ENCODE measurements at places on chromosomes 5 and 9. TPM values are rescaled to one million over a fixed set of nuclear protein-coding genes. Genes with fewer than 3 reads are reported as not detected.

DNA sequence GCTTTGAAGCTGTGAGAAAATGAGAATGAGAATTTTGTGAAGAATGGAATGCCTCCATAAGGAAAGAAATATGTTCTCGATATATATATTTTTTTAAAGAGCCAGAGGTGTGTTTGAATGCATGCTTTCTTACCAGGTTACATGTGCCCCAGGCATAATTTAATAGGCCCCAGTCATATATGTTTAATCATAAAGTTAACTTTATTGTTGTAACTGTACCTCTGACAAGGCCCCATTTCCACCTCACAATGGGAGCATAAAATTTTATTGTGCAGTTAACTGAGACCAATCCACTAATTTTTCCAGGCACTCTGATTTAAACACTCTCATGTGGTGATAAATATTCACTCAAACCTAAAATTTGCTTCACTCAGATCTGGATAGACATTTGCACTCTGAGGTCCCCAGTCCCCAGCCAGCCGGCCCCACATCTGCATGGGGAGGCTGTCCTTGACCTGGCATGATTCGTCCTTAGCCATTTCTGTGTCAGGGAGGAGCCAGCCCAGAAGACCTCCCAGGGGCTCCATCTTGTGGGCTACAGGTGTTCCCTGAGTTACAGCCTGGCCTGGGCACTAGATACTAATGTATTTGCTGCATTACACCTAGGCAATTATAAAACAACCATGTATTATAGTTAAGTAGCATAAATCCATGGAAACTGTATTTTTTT is 245.8 kb downstream of the MTRR start:
- DNase-seq = no peak

GRCh38 chr5:7678030-7678429 is 172.9 kb downstream of the CFAP90 start:
- no peak for DNase-seq

TXNDC8 gene
- total RNA-seq = not detected

C9 gene
- total RNA-seq = not detected

DNA sequence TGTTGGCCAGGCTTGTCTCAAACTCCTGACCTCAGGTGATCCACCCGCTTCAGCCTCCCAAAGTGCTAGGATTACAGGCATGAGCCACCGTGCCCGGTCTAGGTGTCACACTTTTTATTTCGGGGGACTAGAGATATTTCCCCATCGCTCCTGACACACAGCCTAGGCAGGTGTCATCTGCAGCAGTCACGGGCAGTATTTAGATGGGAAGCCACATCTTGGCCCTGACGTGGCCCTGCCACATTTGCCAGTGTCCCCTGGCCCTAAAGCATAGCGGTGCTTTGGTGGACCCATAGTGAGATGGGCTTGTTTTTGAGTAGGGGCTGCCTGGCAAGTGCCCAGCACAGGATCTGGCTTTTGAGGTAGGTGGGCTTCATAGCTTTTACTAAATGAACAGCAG is 45.0 kb upstream of the LRRTM2 start:
- no peak for DNase-seq

LECT2 gene
- total RNA-seq = not detected

SUSD3 gene
- 25.0 TPM for total RNA-seq

- no peak for DNase-seq
These were observed at the start of the genes EIF4E1B and SNCB for GRCh38 chr5:176629853-176630680. TSS of gene EIF4E1B (plus strand) at chr5:176630675. CDS start at chr5:176642788, 12,113 bp downstream. TSS of gene SNCB (minus strand) at chr5:176630534. CDS start at chr5:176629654, 880 bp downstream.

ACSL6 gene
- 0.49 TPM for total RNA-seq

FGD3 gene
- total RNA-seq = 19.9 TPM

LPAR1 gene
- 83.0 TPM for total RNA-seq

RMI1 gene
- 2.9 TPM for total RNA-seq

EFNA5 gene
- 11.8 TPM for total RNA-seq

DNA sequence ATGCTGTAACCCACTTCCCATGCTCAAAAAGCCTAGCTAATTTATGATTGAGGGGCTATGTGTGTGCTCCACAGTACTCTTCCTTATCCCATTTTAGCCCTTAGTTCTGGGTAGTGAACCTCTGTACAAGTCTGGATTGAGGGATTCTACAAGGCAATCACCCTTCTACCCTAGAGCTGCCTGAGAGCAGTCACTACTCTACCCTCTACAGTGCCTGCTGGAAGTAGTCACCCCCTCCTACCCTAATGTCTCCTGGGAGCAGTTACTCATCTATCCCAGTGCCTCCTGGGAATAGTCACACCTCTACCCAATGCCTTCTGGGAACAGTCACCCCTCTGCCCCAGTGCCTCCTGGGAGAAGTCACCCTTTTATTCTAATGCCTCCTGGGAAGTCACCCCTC is 150.6 kb downstream of the ATP10B start:
- DNase-seq = no peak

- DNase-seq = no peak
These were observed 123.2 kb downstream of the FGF18 start for GRCh38 chr5:171542525-171543140.

SPINK1 gene
- total RNA-seq = not detected

DNA sequence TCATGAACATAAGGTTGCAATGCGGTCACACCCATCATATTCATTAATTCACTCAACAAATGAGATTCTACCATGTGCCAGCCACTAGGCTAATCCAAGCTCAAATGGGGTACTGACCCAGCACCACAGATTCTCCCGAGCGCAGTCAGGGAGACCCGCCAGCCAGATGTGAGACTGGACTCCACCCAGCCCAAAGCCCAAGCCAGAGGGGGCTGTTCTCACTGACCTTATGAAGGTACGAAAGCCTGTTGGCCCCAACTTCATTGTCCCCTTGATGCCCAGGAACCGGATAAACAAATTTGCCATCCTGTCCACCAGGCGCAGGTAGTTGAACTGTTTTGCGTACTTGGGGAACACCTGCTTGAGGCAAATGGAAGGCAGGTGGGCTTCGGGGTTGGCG is 218.8 kb downstream of the DAB2IP start:
- peak; percentile 55 for DNase-seq

DNA sequence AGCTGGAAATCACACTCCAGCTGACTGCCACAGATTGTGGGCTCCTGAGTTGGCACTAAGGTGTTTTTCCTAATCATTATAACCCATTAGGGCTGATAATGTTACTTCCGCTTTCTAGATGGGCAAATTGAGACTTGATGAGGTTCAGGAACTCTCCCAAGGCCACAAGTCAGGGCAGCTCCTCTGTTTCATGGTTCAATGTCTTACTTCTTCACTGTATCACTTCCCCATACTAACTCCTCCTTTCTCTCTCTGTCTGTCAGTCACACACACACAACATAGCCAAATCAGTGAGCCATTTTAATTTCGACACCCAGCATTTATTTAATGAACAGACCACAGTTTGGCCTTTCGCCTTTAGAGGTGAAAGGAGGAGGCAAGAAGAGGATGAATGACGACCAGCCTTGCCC is 17.8 kb upstream of the TRAF1 start:
- no peak for DNase-seq

DNA sequence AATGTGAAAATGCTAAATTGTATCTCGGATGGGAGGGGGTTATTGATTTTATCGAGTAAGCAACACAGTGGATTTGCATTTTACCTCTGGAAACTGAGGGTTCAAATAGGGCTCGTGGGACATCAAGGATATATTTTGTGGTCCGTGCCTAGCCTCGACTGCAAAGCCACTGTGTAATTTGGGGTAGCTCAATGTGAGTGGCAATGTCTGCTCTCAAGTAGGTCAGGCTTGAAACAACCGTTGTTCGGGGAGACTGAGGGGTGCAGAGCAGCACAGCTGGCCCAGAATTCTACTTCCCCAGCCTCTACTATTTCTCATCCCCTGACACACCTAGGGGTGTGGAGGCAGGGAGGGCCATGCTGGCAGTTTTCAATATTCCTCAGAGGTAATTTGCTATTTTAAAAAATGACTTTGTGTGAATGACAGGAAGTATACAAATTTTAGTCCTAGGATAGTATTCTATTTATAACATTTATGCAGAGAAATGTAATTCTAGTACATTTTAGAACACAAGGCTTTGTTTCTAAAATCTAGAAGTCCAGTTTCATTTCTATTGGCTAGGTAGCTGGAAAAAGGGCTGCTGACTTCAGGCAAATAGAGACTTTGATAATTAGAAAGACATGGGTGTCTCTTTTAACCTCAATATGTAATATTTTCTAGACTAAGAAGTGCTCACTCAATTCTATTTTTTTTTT is 1.4 kb upstream of the DAB2 start:
- no peak for DNase-seq

CORO2A gene
- 17.4 TPM for total RNA-seq

PDE4D gene
- 86.9 TPM for total RNA-seq

- no peak for DNase-seq
These were observed 2.3 kb downstream of the CNOT8 start for GRCh38 chr5:154860765-154861164.

- no peak for DNase-seq
These were observed 6.6 kb downstream of the C5orf52 start for GRCh38 chr5:157677931-157678330.

ARID3C gene
- not detected for total RNA-seq

GRCh38 chr5:102731693-102732092 is 23.4 kb upstream of the PAM start:
- DNase-seq = no peak

C8G gene
- total RNA-seq = not detected

DNA sequence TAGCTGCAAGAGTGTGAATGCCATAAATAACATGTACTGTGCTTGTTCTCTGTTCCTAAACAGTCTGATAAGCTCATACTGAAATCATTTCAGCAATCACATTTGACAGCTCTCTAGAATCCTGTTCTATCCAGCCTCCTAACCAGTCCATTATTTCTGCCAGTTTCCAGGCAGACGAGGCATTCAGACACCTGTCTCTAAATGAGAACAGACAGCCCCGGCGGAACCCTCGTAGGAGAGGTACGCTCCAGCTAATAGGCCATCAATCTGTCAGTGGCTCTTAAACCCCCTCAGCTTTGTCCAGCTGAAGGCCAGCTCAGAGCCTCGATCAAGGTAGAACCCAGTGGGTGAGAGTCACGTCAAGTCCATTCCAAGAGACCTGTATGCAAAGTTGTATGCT is 272.3 kb downstream of the GLIS3 start:
- DNase-seq = no peak

GRCh38 chr5:50476549-50476948 is 35.5 kb upstream of the EMB start:
- DNase-seq = no peak

DNA sequence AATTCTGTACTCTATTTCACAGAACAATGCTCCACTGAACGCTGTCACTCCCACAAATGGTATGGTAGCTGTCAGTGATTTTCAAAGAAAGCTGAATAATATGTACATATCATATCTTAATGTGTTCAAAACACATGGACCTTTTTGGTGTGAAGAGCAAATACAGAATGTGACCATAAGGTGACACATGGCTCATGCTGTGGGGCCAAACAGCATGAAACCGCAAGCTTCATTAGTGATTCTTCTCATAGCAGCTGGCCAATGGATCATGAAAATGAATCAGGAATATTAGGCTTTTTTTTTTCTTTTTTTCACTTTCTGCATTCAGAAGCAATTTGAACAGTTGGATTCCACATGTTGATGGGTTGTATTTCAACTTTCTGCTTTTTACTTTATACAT is 54.9 kb upstream of the CDH9 start:
- no peak for DNase-seq

GRCh38 chr5:57207681-57208080 is 33.8 kb downstream of the GPBP1 start:
- no peak for DNase-seq

GRCh38 chr5:104016646-104017045 is 454.1 kb upstream of the NUDT12 start:
- no peak for DNase-seq

GRCh38 chr5:151058891-151059489 is 21.8 kb downstream of the TNIP1 start:
- no peak for DNase-seq

DMRT3 gene
- not detected for total RNA-seq

GRCh38 chr9:26537211-26537610 is 355.4 kb downstream of the CAAP1 start:
- no peak for DNase-seq

ENDOG gene
- total RNA-seq = 28.2 TPM

SPINK7 gene
- 65.3 TPM for total RNA-seq

DNA sequence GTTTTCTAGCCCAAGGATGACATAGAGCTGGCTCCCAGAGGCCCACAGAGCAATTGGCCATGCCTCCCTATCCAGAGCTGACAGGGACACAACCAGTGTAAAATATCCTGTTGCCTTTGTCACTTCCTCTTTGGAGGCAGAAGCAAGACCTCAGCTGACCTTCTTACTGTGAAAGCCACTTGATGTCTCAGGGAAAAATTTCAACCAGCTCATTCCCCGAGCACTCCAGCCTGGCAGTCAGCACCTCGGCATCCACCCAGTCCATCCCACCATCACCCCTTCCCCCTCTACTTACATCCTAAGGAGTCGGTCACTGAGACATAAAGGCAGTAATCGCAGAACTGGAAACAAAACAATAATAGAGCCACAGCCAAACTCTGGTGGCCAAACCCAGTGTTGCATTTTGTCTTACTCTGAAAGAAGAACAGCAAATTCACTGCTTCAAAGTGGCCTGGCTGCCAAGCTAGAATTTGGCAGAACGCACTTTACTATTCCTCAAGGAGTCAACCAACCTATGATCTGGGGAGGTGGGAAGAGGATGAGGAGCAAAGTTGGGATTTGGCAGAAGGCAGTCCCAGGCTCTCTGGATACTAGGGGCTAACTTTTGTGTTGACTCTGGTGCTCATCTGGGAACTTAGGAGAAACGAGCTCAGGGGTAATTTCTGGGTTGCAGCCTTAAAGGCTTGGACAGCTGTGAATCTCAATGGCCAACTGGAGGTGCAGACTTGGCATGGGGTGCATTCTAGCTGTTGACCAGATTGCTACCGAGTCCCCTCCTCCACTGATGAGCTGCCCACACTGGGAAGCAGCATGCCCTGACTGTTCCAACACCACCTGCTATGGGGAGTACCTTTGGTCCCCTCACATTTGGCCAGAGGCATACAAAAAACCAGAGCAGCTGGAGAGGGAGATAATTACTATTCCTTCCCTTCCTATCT is 13.6 kb downstream of the NIPAL4 start:
- DNase-seq = no peak

DNA sequence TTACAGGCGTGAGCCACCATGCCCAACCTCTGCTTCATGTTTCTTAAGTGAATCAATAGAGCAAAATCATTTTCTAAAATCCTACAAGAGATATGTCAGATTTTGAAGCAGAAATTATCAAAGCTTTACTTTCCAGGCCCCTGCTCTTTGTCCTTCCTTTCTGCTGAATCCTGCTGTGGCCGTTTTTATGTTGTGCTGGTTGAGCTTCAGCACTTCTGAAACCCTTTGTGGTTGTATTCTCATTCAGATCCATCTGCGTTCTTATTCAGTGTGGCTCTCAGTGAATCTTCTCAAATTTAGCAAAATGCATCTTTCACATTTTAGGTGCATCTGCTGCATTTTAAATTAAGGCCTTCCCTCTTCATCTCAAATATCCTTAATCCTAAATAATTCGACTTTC is 26.0 kb downstream of the JMY start:
- no peak for DNase-seq
